RPMI8226 (cell line): ENCODE measurements at places on chromosomes 16 and 17.

DNA sequence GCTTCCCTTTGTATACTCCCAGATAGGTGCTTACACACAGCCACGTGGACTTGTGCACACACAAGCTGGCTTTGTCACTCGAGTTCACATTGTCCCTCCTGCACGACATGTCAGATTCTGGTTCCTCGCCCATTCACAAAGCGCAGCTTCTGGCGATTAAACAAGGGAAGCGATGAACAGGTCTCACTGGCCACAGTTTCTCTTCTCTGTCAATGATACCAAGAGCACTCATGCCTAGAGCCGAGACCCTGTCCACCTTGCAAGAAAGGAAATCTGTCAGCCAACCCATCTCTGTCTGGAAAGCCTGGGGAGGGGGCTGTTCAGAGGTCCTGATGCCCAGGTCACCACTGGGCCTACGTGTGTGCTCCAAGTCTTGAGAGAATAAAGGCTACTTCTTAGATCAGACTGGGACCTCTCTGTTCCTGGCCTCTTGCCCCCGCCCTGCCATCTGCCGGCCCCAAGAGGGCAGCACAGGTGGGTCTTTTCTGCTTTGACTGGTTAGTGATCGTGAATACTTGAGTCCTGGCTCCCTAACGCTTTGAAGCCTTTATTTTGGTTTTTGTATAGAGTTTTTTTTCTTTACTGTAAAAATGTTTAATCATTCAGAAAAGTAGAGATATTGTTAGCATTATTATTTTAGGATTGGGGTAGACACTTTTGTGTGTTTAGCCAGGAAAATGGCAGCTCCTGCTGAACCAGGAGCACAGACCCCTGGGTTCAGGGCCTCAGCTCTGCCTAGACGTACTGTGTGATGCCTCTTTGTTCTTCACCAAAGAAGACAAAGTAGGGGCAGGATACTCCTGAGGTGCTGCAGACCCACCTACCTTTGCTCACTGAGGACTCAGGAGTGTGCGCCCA is 104.7 kb downstream of the MRM1 start:
- peak; percentile 66 for DNase-seq

DNA sequence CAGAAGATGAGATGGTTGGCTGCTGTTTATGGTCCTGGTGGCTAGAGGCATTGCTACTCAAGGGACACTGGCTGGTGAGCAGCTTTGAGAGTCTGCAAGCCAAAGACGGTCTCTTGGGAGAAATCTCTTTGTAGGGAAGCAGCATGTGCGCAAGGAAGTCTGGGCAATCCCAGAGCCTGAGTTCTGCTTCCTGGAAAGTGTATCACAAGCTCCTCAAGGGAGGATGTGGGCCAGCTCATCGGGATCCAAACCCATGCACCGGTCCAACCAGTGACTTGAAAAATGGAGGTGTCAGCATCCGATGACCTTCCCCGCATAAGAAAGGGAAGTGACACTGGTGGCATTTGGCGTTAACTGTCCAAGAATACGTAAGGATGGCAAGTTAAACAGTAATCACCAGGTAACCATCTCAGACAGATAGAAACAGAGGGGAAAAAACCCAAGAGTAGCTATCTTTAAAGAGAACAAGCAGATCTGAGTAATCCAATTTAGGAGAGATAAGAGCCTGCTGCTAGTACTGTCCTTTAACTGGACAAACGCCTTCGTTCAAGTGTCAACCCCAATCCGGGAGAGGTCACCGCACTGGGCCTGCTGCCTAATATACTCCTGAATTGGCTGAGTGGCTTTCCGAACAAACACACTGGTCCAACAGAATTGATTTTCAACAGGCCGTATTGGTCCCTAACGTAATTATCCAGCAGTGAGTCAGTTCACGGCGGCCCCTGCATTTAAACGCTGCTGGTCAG is 303.0 kb upstream of the ZFHX3 start:
- DNase-seq, result no peak

DNA sequence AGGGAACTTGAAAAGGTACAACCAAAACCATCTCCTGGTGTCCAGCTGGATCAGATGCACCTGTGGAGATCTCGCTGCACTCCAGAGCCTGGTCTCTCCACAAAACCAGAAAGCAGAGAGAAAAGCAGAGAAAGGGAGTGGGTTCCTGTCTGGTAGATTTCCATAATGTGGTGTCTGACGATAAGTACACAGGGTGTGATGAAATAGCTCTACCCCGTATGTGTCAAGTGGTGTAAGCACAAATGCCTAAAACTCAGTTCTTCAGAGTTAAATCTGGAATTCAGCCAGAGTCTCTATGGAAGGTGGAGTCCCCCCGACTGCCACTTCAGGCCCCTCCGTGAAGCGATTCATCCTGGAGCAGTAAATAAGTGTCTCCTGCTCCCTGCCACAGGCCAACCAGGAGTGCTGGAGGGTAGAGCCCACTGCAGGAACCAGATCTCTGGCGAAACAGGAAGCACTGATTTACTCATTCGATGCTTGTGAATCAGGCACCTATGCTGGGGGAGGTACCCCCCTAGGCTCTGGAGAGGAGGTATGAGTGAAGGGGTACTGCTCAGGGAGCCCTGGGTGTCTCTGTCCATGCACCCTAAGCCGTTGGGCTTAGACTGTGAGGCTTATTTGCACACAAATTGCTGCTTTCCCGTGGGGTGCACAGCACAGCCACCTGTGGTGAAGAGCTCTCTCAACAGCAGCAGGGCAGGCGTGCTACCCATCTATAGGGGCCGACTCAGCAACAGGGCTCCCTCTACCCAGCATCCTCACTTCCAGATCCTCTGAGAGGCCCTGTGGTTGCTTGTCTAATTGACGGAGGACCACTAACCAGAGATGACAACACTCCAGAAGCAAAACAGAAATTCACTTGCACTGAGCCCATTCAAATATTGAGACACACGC is 97.1 kb upstream of the MYOCD start:
- no peak for DNase-seq

GRCh38 chr17:55742272-55743102 is 8.4 kb upstream of the PCTP start:
- DNase-seq, result peak; percentile 17

DNA sequence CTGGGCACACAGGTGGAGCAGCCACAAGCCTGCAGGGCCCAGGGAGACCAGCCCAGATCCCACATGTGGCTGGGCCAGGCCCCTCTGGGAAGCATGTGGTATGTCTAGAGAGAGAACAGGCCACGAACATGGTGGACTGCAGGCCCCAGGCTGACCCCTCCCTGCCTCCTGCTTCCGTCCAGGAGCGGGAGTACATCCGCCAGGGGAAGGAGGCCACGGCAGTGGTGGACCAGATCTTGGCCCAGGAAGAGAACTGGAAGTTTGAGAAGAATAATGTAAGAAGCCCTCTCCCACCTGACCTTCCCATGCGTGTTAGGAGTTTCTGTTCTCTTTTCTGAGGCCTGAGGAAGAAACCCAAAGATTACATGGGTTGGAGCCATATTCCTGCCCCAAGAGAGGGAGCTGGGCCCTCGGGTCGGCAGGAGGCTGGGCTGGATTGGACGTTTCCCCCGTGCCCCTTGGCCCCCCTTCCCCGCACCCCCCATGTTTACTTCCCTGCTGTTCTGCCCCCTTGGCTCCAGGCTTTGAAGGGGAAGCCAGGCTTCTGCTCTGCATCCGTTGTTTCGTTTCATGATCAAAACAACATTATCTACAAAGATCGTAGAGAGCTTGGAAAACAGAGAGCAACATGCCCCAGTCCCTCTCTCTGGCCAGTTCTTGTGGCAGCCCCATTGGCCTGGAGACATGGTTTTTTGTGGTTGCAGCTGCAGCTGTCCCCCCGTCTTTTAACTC is 5.7 kb upstream of the TCAP start:
- no peak for DNase-seq

DNA sequence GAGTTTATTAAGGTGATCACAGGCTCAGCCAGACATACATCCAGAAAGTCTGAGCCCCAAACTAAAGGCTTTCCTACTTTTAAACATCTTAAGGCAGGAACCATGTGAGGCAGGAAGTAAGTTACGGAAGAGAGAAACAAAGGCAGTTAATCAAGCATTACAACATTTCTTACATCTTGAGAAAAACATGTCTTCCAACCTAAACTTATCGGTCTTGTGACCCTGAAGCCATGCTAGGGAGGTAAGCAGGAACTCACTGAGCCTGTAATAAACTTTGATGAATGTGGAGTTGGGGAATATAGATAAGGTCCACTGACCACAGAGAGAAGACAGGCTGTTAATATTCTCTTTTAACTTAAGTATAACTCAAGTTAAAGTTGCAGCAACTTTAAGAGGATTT is 3.5 kb upstream of the ACSM3 start:
- no peak for DNase-seq

- DNase-seq, result no peak
These were observed 6.0 kb downstream of the FHOD1 start for GRCh38 chr16:67241008-67241900.

DNA sequence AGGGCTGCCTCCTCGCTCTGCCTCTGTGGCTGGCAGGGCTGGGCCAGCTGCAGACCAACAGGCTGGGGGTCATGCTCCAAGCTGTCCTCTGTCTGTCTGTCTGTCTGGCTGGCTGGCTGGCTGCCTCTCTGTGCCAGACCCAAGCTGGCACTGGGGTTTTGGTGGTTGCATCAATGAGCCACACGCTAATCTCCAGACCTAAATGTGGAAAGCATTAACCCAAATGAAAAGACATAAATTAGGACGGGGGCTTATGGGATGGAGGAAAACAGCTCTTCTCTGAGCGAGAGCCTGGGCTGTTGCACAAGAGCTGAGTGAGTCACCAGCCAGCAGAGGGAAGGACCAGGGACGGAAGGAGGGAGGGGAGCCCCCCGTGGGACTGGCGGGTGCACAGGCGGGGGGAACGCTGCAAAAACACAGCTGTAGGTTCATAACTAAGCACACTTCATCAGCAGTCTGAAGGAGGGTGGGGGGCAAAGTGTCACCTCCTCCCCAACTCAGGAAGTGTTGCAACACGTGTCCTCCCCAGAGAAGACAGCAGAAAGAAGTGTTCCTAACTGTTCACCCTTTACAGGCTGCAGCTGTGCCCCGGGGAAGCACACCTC is 83.4 kb downstream of the GAS7 start:
- peak; percentile 70 for DNase-seq

GRCh38 chr17:67353929-67354574 is 12.3 kb downstream of the PSMD12 start:
- DNase-seq, result no peak

DNA sequence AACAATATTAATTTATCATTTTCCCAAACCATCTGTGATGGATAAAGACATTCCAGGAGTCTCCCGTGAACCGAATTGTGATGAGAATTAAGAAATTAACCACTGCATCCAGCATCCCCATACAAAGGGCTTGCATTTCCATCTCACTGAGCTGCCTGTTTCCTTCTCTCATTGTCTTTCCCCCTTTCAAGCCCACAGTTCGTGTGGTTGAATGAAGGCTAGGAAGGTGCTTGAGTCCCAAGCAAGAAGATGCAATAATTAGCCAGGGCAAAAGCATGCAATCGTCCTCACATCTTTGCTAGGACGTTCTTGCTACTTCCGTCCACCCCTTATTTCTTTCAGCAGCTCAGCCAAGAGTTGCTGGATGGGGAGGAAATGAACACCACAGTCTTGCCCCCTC is 146.1 kb downstream of the NTN1 start:
- DNase-seq, result no peak

GRCh38 chr17:60622961-60623360 is 23.0 kb downstream of the PPM1D start:
- DNase-seq, result no peak

DNA sequence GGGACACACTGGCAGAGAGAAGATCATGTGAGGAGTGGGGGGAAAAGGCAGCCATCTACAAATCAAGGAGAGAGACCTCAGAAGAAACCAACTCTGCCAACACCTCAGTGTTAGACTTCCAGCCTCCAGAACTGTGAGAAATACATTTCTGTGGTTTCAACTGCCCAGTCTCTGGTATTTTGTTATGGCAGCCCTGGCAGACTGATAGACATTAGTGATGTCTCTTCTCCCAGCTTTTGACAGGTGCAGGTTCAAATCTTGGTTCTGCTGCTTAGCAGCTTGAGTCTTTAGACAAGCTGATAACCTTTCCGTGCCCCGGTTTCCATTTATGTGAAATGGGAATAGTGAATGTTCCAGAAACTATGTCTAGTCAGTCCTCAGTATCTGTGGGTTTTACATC is 199.5 kb downstream of the SNX29 start:
- DNase-seq, result no peak

- no peak for DNase-seq
These were observed 6.6 kb downstream of the C16orf95 start for GRCh38 chr16:87310610-87311009.

- no peak for DNase-seq
These were observed 8.5 kb downstream of the ITGA3 start for GRCh38 chr17:50064253-50065001.

GRCh38 chr16:66353055-66353454 is 13.4 kb upstream of the CDH5 start:
- no peak for DNase-seq

- DNase-seq, result peak; percentile 81
These were observed at the start of gene FCSK for GRCh38 chr16:70454222-70455034. Gene FCSK (plus strand): TSS chr16:70454595. CDS start chr16:70463191, 8,596 bp downstream.

DNA sequence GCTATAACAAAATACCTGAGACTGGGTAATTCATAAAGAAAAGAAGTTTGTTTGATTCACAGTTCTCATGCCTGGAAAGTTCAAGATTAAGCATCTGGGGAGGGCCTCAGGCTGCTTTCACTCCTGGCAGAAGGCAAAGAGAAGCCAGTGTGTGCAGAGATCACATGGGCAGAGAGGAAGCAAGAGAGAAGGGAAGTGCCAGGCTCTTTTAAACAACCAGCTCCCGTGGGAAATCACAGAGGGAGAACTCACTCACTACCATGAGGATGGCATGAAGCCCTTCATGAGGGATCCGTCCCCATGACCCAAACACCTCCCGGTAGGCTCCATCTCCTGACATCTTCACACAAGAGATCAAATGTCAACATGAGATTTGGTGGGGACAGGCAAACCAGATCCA is 501.6 kb downstream of the MAF start:
- no peak for DNase-seq

GRCh38 chr16:4365014-4365406 is 6.6 kb upstream of the VASN start:
- DNase-seq, result no peak

- no peak for DNase-seq
These were observed 16.7 kb upstream of the CD300A start for GRCh38 chr17:74449773-74450172.

DNA sequence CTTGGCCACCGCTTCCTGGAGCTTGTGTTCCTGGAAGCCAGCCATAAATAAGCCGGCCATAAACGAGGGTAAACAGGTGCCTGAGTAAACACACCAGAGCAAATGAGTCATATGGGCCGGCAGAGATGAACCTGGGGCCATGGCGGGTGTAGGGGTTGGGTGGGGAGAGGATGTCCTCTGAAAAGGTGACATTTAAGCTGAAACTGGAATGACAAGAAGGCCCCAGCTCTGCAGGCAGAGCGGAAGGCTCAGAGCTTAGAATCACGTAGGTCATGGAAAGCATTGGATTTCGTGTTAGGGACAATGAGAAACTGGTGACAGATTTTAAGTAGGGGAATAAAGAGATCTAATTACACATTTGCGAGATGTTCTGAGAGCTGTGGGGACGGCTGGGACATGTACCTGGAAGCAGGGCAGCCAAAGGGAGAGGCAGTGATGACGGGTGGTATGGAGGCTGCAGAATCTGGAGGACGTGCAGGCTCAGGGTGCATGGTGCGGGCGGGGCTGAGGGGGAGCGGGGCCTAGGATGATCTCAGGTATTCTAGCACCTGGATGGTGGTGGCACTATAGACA is 8.1 kb upstream of the DNASE1 start:
- DNase-seq, result no peak

- no peak for DNase-seq
These were observed 15.0 kb downstream of the CNTNAP4 start for GRCh38 chr16:76292218-76292617.

GRCh38 chr16:5069854-5070253 is 1.8 kb upstream of the ALG1 start:
- DNase-seq, result no peak

- no peak for DNase-seq
These were observed 32.6 kb downstream of the CTCF start for GRCh38 chr16:67594956-67595355.
